ENCODE measurements at places on chromosomes 13 and 19. TPM values are rescaled to one million over a fixed set of nuclear protein-coding genes. Genes with fewer than 3 reads are reported as not detected.

The RNF17 gene
- 0.42 TPM for total RNA-seq

The BRME1 gene
- 6.3 TPM for total RNA-seq

The SMIM24 gene
- total RNA-seq, result 0.27 TPM

The PCDH17 gene
- total RNA-seq, result not detected

The ZNF69 gene
- 4.2 TPM for total RNA-seq
